ENCODE measurements at places on chromosomes 4 and X.

DNA sequence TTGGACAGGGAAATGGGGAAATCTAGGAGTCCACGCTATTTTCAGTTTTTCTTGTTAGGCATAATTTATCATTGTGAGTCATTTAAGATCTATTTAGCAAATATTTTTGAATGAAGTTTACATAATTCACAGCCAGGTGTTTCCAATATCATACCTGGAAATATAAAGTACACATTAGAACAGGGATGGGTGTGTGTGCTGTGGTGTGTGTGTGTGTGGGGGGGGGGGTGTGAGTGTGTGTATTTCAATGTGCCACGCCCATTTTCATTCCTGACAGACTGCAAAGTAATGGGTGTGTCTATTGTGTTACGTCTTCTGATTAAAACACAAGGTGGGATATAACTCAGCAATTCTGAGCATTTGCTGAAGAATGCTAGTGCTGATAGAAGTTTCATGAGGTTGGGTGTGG lies 33.2 kb downstream of the ARHGAP10 start:
- DNase-seq, result no peak

DNA sequence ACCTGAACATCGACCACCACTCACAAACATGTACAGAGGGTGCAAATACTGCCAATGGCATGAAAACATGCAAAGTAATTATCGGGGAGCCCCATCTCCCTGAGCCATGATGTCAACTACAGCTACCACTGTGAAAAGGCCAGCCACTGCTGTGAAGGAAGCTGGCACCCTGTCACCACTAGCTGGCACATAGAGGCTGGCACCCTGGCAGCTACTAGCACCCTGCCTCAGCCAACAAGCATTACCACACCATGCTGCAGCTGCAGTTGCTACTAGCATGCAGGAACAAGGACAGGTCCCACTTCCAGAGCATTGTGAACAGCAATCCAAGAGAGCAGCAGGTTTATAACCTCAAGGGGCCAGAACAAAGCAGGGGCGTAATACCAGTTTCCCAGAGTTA lies 81.4 kb downstream of the PRR32 start:
- DNase-seq, result peak; percentile 0

DNA sequence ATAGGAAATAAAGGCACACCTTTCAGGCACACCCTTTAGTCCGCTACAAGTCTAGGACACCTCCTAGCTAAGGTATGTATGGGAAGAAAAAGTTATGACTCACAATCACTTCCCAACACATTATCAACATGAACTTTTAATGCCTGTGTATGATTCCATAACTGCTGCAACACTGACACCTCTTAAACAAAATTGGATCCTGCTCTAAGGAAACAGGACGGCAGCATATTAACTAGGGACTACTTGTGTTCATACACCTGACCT lies 2.4 kb upstream of the PPP3CA start:
- no peak for DNase-seq

GRCh38 chr4:82842593-82842992 lies 44.0 kb upstream of the SCD5 start:
- no peak for DNase-seq

DNA sequence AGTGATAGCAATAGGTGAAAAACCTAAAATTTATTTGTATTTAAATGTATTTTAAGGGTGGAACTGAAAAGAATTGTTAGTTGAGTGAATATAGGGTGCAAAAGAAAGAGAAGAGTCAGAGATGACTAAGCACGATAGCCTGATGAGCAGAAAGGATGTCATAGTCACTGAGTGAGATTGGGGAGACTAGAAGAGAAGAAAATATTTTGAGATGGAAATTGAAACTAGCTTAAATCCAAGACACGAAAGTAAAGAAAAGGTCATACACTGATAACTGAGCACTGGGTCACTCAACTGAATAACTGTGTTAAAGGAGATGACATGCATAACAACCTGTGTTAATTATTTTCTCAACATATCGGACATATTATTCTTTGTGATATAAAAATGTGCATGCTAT lies 55.5 kb downstream of the SPANXN4 start:
- no peak for DNase-seq

- DNase-seq, result no peak
Observed at GRCh38 chr4:123631786-123632692, 235.4 kb downstream of the SPRY1 start.

DNA sequence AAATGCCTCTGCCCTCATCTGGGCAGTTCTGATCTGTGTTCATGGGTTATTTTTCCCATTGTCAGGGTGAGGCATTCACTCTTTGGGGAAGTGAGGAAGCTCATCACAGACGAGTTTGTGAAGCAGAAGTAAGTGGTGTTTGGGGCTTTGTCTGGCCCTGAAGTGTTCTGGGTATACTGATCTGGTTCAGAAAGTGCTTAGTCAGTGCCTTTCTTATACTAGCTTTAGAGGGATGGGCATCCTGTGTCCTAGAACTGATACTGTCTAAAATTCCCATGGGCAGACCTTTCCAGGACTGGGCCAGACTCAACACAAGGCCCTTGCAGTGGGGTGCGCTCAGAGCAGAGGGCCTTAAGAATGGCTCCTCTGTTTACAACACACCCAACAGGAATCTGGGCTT lies 6.4 kb downstream of the TRO start:
- no peak for DNase-seq

DNA sequence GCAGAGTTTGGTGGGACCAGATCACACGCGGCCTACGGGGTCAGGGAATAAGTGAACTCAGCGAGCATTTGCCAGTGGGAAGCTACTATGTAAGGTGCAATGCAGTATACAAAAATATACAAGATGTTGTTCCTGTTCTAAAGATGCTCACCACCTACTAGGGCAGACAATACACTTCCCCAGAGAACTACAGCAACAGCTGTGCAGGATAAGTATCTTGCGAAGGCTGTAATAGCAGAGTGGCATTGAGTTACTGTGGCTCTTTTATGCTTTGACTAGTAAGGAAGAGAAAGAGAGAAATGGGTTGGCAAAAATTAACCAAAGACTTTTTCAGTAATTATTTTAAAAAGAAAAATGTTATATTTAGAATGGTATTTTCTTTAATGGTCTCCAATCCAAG lies 61.2 kb downstream of the CDS1 start:
- DNase-seq, result no peak

GRCh38 chrX:142978130-142978684 lies 47.5 kb upstream of the SPANXN4 start:
- no peak for DNase-seq

DNA sequence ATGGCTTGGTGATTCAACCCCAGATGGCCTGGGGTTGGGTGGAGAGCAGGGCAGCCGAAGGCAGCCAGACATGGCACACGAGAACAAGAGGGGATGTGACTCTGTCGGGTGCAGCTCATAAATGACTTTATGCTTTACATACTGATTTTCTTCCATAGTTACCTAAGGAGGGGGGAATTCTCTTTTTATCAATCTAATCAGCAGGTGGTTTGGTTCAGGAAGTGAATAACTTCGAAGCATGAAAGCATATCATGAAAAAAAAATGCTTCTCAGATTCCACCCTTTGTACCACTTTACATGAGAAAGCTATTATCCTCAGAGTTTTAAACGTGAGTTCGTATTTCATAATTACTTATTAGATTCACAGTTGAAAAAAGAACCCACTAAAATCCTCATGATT lies 908.9 kb upstream of the LCORL start:
- DNase-seq, result no peak

GRCh38 chrX:44042116-44042515 lies 68.9 kb upstream of the NDP start:
- DNase-seq, result no peak

- DNase-seq, result no peak
Observed at GRCh38 chr4:114310296-114310925, 288.2 kb upstream of the UGT8 start.

DNA sequence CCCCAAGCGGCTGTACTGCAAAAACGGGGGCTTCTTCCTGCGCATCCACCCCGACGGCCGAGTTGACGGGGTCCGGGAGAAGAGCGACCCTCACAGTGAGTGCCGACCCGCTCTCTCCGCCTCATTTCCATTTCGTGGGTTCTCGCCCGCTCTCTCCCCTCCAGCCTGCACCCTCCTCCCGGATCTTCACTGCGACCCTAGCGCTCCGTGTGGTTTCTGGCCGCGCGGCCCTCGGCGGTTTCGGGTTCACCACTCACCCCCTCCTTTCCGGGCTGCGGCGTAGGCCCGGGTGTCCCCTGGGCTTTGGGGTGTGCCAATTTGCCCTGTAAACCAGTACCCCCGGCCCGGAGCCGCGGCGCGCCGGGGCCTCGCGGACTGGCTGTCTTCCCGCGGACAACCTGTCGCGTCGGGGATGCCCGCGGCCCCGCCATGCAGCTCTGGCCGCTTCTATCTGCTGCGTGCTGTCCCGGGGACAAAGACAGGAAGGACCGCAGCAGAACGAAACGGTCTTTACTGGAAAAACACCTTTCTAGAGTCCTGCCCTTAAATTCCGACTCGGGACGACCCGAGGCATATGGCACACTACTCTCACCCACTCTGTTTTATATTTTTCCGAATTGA lies 737 bp downstream of the FGF2 start:
- peak; percentile 29 for DNase-seq

DNA sequence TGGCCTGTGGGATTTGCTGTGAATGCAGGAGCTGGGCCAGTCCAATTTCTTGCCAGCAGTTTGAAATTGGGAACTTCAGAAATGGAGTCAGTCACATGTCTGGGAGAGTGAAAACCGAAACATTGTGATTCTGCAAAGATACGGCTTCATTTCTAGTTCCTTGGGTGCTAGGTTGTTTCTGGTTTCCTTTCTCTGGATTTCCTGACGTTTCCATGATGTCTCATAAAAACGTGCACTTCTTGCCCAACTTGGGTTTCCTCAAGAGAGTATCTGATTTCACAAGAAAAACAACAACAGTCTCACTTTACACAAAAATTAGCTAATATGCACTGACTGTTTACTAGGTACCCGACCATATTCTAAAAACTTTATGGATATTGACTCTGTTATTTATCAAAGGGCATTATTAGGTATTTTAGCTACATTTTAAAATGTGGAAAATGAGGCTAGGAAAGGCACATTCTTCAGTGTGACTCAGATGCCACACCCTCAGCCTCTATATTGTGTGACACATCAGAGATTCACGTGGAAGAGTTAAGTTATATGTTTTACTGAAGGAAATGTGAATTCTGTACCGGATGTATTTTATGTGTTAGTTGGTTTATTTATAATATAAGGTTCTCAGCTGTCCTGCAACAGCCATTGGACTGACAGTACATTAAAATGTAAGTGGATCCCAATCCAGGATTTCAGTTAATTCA lies 225.0 kb upstream of the PUDP start:
- no peak for DNase-seq

DNA sequence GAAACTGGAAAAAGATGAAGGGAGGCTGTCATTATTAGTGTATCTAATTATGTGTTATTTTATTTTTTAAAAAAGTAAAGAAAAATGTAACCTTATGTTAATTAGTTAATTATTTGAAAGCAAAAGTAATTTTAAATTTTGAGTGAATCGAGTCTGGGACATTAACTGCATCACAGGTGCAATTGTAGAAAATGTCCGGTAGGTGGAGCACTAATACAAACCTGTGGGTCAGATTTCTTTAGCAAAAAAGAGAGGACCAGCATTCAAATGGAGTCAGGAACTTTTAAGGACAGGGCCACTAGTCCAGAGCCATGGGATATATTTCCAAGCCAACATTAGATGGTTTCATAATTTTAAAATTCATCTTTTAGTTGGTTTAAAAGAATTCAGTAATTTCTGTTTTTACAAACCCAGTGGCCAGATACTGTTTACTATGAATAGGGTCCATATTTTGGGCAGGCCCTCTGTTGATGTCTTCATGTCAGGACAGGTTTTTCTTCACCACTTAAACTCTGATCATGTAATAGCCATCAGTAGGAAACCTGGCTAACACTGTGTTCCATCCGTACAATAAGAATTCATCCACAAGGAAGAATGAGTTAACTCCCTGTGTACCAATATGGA lies 27.2 kb downstream of the BST1 start:
- DNase-seq, result peak; percentile 59

DNA sequence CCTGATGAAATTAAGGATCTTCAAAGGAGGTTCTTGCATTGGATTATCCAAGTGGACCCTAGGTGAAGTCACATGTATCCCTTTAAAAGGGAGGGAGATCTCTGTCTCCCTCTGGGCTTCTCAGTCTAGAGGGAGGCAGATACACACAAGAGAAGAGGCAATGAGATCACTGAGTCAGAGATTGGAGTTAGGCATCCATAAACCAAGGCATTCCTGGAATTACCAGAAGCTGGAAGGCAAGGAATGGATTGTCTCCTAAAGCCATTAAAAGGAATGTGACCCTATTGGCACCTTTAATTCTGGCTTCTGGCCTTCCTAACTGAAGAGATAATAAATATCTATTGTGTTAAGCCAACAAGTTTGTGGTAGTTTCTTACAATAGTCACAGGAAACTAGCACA lies 383.2 kb downstream of the PACRGL start:
- DNase-seq, result no peak

DNA sequence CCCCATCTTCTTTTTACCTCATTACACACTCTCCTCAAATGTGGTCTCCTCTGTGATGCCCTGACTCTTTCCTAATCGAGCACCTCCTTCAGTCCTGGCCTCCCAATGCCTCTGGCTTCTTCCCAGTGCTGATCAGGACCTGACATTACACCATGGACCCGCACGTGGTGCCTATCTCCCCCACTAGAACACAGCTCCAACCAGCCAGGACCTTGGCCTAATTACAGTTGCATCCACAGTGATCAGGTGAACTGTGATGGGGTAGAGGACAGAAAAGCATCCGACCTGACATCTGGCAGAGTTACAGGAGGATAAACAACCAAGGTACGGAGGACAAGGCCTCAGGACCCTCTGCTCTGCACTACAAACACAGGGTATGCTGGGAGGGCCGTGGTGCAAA lies 12.4 kb downstream of the LYAR start:
- no peak for DNase-seq

- no peak for DNase-seq
Observed at GRCh38 chrX:131728295-131729145, 184.6 kb downstream of the OR13H1 start.

DNA sequence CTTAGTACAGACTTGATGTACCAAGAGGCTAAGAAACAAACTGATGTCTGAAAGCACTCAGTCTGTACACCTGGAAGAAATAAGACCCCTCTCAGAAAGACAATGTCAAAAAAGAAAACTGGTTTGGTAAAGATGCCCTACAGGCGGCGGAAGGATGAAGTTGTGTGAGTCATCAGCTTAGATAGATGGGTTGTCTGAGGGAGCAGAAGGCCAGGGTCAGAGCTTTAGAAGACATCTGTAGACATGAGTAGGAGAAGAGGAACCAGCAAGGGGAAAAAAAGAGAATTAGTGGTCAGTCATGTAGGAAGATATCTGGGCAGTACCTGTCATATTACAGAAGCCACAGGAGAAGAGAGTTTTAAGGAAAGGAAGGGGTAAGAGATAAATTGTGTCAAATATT lies 8.3 kb downstream of the SRPX2 start:
- no peak for DNase-seq

Measured in globus pallidus (tissue), 1 donor.